ENCODE measurements at places on chromosomes 11 and 22. TPM values are rescaled to one million over a fixed set of nuclear protein-coding genes. Genes with fewer than 3 reads are reported as not detected.

Gene DSCAML1
- polyA plus RNA-seq = not detected

Gene SAA4
- not detected for polyA plus RNA-seq

GRCh38 chr22:40451210-40451609 is 80.8 kb downstream of the SGSM3 start:
- DNase-seq = peak; percentile 56

DNA sequence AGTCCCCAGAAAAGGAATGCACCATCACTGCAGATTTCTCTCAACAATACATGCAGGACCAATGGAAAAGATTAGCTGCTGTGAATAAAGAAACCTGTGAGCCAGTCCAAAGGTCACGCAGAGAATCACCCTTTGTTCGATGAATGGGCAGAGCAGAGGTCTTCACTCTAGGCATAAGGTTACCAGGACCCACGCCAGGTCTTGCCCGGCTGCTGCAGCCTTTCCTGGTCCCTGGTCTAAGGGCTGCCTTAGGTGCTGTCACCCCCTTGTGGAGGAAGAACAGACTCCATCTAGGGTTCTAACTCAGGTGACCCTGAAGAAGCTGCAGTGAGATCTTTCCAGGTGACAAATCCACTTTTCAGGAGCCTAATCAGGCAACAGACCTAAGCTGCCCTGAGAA is 29.0 kb upstream of the NAP1L4 start:
- DNase-seq = peak; percentile 45

GRCh38 chr11:86722748-86723147 is 50.3 kb upstream of the ME3 start:
- DNase-seq = no peak

DNA sequence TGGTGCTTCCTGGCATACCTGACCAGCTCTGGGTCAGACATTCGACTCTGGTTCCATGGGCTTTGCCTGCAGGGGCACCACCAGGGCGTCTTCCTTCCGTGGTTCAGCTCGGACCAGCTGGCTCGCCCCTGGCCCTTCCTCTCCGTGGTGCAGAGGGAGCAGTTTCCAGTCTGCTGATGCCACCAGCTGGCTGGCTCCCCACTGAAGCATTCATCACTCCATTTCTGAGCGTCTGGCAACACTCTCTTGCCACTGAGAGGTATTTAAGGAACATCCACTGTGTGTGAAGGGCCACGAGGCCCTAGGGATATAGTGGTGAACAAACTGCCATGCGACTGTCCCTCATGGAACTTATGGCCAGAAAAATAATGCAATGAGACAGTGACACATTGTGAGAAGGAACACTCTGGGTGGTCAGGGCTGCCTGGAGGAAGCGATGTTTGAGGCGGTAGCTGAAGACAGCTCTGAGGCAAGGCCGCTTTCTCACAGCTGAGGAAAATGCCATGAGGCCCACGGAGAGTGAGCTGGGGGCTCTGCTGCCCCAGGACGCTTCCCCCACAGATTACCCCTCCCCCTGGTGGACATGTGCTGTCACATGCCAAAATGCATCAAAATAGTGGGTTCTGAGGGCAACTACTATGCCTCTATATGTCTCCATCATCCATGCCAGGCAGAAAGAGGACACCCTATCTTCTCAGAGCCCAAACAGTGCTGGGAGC is 44.9 kb upstream of the ARFGAP3 start:
- no peak for DNase-seq

DNA sequence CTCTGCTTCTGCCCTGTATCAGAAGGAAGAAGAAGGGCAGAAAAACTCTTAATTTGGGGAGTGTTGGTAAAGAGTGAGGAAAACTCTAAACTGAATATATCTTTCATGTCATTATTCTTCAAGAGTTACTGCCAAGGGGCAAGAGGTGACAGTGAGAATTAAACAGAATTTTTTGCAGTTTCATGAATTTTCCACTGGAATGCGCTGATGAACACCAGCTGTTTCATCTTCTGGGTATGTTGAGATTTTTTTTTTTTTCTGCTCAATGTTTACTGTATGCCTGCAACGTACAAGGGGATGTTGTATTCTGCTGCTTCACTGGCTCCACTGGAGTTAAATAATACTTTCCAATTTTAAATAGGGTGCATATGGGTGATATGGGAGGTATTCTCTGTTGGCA is 117.8 kb downstream of the FAM76B start:
- DNase-seq = peak; percentile 33

GRCh38 chr11:75069473-75069872 is 27.2 kb downstream of the OR2AT4 start:
- no peak for DNase-seq
